Cerebellum (tissue), 4 donors: ENCODE measurements at places on chromosomes 3 and 15. TPM values are rescaled to one million over a fixed set of nuclear protein-coding genes. Genes with fewer than 3 reads are reported as not detected.

SLC28A1 gene
- not detected for total RNA-seq

GRCh38 chr3:140128631-140129030 lies 193.6 kb downstream of the CLSTN2 start:
- DNase-seq = no peak

GRCh38 chr3:195095035-195095703 lies 175.8 kb downstream of the XXYLT1 start:
- DNase-seq = peak; percentile 56

TMOD2 gene
- 105 TPM for total RNA-seq

DNA sequence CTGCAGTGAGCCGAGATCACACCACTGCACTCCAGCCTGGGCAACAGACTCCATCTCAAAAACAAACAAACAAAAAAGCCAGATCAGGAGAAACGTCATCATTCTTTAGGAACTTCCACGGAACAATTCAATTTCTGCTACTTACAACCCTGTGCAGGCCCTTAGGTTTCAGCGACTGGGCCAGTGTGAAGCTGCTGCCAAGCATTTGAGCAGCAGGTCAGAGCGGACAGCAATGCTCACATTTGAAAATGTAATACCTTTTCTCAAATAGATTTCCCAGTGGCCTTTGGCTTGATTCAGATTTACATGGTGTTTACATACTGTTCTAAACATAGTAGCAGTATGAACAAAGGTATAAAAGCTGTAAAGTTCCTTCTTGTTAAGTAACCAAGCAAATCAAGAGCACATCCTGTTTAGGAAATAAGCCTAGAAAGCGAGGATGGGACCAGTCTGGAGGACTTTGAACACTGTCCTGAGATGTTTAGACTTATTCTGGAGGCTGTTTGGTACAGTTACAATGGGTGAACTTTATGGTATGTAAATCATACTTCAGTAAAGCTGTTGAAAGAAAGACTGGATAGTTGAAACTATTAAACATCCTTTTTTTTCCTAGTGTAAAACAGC lies 141.2 kb downstream of the HCN4 start:
- DNase-seq = no peak

GRK7 gene
- total RNA-seq = 0.09 TPM

GOLGA6L1 gene
- not detected for total RNA-seq

MAGI1 gene
- total RNA-seq = 103 TPM

DNASE1L3 gene
- 0.54 TPM for total RNA-seq

SLC22A13 gene
- 1.4 TPM for total RNA-seq

PPP2R3A gene
- total RNA-seq = 31.2 TPM

GRCh38 chr15:34366271-34367065 lies 528 bp downstream of the LPCAT4 start:
- DNase-seq = peak; percentile 82

DNA sequence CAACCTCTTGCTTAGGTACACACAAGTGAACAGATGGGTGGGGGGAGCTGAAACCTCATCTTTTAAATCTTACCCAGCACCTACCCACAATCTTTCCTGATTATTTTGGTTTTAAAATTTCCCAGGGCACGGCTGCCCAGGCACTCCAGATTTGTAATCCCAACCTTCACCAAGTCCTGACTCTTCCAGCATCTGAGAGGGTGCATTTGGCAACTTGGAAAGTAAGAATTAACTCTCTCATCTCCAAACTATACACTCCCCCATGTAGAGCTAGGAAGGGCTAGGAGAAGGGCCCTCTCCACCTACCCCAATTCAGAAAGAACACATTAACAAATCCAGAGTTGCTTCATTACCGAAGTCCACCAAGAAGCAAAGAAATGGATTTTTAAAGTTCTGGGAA lies 41.7 kb upstream of the PRICKLE2 start:
- DNase-seq = no peak

FAM174B gene
- total RNA-seq = 25.0 TPM

CYP1A2 gene
- total RNA-seq = not detected

GRCh38 chr15:64024172-64025050 lies 21.9 kb downstream of the DAPK2 start:
- no peak for DNase-seq

GRCh38 chr3:56522374-56522773 lies 34.6 kb upstream of the CCDC66 start:
- DNase-seq = no peak

DNA sequence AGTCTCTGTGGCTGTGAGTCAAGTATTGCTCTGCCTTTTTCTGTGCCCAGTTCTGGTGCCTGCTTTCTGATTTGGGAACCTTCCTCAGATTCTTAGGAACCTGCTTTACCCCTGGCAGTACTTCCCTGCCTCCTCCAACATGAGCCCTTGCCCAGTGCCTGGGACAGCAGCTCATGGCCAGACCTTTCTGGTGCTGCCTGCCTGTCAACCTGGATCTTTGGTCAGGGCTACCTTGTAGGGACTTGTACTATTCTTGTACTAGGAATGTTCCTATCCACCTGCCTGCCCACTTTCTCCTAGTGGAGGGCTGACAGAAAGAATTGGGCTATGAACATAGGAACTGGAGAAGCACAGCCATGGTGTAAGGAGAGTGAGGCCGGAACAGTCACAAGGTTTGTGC lies 28.8 kb upstream of the EPHB1 start:
- DNase-seq = no peak

- peak; percentile 40 for DNase-seq
Observed at GRCh38 chr3:171334465-171334811, 125.8 kb downstream of the TNIK start.
